Activated CD4-positive, alpha-beta T cell treated with anti-CD3 and anti-CD28 coated beads, Interleukin-2, Interleukin-6, amounts not matched to agents 100 ng/mL and 50 ng/mL, durations not matched to agents 16 hours and 8 hours (primary cell): ENCODE measurements at places on chromosomes 7 and 10.

- no peak for DNase-seq
These were observed 66.4 kb upstream of the JAZF1 start for GRCh38 chr7:28246921-28247461.

- DNase-seq: no peak
These were observed 229.6 kb downstream of the BAMBI start for GRCh38 chr10:28906934-28907333.

- DNase-seq: no peak
These were observed 19.7 kb downstream of the CLRN3 start for GRCh38 chr10:127872871-127873600.

DNA sequence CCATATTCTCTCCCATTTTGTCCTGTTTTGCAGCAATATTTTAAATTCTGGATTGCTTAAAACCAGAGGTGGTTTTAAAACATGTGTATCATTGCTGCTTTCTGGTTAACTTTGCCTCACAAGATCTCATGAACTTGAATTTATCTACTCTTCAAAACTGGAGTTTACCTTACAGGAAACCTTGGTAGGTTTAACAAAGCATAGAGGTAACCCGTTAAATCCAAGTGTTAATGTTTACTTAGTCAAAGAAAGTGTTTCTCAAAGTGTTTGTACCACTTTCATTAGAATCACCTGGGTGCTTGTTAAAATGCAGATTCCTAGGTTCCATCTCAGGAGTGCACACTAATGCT is 44.0 kb upstream of the VDAC2 start:
- no peak for DNase-seq

DNA sequence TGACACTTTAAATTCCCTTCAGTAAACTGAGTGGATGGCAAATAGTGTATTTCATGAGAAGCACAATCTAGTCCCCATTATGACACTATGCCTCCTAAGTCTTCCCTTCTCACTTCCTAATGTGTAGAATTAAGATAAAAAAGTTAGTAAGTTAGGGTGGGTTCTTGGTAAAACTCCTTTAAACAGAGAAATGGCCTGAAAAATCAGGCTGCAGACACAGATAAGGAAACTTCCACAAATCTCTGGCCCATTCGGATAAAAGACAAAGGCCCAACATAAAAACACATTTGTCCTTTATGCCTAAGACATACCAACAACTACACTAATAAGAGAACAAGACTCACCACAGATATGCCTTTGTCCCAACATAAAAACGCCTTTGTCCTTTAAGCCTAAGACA is 21.5 kb downstream of the AKR1C8 start:
- DNase-seq: no peak

DNA sequence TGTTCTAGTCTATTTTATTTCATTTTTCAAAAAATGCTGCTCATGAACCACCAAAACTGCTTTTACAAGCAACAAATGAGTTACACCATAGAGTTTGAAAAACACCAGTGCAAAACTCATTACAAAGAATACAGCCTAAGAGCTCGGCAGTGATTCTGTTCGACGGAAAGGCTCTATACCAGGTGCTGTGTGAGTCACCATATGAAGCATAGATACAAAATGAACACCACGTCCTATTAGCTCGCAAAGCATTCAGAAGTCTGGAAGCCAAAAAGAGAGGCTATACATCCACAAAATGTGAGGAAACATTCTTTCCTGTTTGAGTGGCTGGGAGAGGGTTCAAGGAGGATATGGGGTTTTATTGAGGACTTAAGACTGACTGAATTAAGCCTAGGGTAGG is 136.1 kb downstream of the ATE1 start:
- DNase-seq: no peak

DNA sequence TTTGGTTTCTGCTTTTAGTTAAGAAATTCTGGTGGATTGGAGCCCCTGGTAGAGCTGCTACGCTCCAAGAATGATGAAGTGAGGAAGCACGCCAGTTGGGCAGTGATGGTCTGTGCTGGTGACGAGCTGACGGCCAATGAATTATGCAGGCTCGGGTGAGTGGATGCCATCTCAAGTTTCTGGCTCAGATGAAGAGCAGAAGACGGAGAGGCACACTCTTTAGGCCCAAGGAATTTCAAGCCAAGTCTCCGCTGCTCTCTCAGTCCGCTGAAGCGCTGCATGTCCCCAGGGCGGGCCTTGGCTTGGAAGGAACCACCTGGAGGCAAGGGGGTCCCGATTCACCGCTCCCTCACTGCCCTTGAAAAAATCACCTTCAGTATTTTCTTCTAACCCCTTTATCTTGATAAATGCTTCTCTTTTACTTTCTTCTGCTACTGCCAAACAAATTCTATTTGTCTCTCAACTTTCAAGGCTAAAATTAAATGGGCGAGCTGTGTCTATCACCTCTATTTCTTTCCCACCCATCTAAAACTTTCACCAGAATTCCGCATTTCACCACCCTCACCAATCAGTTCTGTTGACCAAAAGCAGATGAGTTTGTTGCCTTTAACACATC is 74.2 kb downstream of the ARMC3 start:
- DNase-seq: no peak

GRCh38 chr7:35570937-35571336 is 124.0 kb downstream of the HERPUD2 start:
- DNase-seq: no peak

DNA sequence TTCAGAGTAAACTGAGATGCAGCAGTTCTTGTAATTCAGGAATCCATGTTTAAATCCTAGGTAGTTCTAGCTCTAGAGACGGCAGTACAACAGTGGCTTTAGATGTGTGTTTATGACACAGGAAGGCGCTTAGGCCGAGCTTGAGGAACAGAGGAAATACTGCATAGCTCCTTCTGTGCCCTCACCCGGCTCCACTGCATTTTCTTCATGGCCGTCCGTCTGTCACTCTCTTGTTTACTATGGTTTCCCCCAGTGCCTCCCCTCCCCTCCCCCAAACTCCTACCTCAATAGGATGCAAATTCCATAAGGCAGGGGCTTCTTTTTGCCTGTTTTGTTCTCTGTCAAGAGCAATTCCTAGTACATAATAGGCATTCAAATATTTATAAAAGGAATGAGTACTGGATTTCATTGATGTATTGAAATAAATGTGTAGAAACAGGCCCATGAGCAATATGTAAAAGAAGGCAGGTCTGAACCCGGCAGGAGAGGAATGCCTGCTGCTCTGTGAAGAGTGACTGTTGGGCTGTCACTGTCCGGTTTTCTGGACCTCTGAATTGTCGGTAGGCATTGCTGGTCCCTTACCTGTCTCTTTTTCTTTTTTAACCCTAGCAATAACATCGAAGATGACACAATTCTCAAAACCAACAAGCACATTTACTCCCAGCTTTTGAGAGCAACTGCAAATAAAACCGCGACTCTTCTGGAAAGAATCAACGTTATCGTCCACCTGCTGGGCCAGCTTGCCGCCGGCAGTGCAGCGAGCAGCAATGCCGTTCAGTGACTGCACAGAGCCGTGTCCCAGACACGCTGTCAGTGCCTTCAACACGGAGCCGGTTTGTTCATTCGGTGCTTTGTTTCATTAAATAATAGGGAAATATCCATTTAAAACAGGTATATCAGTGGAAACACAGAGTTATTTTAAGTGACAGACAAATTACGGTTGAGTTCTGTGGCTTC is 12.7 kb downstream of the MMP21 start:
- no peak for DNase-seq

- no peak for DNase-seq
These were observed 54.6 kb upstream of the NCAPG2 start for GRCh38 chr7:158759245-158759614.

- no peak for DNase-seq
These were observed 23.1 kb downstream of the AGAP3 start for GRCh38 chr7:151109094-151110048.

- DNase-seq: no peak
These were observed 296.8 kb upstream of the MKI67 start for GRCh38 chr10:128422999-128423398.

DNA sequence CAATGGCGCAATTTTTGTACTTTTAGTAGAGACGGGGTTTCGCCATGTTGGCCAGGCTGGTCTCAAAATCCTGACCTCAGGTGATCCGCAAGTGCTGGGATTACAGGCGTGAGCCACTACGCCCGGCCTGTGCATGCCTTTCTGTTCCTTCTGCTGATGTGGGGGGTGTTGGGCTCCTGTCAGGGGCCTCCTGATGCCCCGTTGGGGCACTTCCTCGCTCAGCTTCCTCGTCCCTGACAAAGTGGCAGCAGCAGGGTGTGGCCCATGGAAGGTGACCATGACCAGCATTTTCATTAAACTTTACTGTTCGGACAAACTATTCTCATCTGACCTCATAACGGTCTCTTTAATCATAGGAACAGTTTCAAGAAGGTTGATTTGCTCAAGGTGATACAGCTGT is 69.4 kb downstream of the TBXAS1 start:
- no peak for DNase-seq

DNA sequence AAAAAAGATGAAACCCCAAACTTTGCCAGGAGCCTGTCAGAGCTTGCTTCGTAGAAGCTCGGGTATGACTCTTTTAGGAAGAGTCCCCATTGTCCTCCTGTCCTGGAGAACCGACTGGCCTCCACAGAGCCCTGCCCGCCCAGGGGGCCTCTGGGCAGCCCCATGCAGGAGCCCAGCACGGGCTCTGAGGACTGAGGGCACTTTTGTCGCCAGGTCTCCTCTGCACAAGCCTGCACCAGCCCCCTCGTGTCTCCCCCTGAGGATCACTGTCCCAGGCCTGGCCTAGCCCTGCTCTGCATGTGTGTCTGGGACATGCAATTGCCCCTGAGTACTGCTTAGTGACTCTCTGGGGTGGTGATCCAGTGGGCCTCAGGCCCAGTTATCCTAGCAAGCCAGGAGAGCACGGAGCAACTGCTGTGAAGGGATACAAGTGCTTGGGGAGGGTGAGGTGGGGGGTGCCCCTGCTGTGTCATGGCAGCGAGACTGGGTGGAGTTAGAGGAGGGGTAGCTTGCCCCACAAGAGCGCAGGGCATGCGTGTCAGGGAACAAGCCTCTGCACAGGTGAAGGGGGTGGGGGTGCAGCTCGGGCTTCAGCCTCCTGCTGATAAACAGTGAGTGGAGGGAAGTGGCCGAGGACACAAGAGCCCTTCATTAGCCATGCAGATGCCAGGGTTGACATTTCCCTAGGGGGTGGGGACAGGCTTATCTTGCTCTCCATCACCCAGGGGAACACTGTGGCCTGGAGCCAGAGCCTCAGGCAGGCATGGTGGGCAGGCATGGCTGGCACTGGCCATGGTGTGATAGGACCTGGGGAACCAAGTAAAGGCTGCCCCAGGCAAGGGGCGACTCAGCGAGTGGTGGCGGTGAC is 143.4 kb downstream of the C10orf105 start:
- no peak for DNase-seq

DNA sequence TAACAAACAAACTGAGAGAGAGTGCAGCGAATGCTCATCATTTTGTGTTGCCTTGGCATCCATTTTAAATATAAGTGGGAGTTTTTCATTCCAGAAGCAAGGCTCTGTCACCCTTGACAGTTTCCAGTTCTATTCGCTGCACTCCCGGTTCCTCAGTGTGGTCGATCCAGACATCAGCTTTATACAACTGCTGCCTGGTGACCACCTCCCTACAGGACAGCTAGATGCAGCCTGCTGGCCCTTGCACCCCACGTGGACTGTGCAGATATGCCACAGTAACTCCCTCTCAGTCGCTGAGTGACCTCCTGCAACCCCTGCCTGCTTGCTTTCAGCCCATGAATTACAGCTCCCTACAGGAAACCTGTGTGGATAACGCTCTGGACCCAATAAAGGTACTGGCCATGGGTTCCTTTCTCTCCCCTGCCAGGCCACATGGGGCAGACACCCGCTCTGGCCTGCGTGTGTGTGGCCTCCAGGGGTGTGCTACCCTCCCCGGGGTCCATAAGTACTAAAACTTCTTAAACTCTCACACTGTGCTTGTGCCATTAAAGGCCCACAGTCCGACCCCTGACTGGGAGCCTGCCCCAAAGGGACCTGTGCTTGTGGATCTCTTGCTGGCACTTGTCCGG is 23.6 kb downstream of the BEND7 start:
- no peak for DNase-seq

DNA sequence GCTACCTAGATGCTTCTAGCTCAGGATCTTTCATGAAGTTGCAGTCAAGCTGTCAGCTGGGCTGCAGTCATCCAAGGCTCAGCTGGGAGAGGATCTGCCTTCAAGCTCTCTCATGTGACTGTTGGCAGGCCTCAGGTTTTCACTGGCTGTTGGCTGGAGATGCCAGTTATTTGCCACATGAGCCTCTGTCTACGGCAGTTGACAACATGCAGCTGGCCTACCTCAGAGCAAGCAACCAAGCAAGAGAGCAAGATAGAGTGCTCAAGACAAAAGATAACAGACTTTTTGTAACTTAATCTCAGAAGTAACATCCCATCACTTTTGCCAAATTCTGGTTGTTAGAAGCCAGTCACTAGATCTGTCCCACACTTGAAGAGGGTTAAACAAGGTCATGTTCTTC is 125.8 kb downstream of the TPST1 start:
- no peak for DNase-seq

DNA sequence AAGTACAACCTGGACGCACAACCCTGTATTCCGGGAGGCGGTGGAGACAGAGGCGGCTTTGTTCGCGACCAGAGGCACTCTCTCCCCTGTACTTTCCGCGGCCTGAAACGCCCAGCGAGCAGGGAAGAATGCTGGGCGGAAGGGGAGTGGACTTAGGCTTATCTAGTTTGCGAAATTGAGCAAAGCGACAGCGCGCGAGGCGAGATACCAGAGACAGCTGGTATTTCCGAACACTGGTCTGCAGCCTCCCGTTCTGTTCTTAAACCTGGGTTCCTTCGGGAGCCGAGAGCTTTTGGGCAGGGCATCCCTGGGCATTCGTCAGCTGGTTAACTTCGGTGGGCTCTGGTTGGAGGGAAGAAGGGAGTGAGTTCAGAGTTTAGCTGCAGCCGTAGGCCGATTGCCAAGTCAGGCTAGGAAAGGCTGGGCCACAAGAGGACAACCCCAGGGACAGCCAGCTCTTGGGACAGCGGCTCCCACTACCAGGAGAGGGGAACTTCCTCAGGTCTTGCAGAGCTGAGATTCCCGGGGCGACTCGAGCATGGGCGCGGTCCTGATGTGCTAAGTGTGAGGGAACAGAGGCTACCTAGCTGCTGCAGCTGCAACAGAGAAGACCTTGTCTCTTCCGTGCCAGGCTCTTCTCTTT is 3.9 kb downstream of the HMX3 start:
- no peak for DNase-seq

DNA sequence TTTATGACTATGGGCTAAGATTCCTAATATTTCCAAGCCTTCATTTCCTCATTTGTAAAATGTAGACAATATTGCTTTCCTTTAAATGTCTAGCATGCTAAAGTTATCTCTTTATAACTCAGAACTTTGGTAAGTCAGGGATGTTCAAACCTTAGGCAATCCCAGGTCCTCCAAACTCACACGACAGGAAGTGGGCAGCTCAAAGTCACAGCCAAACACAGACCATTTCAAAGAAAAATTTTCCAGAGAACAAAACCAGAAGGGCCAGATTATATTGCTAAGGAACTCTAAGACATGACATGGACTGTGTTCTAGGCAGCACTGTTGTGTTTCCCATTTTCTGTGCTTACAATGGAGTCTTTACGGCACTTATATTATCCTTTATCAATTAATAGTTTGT is 87.8 kb upstream of the DYNC1I1 start:
- DNase-seq: no peak

- no peak for DNase-seq
These were observed 12.9 kb downstream of the TECTB start for GRCh38 chr10:112295853-112296830.

GRCh38 chr10:113037218-113037617 is 87.2 kb downstream of the TCF7L2 start:
- DNase-seq: no peak
